ENCODE measurements at places on chromosomes 4 and X. TPM values are rescaled to one million over a fixed set of nuclear protein-coding genes. Genes with fewer than 3 reads are reported as not detected.
A peak's percentile ranks its signal among the peaks of the same experiment; 100 is the strongest.

- H3K36me3 ChIP-seq, result no peaks in the 10 kb centered on the region
- DNase-seq, result peak; percentile 36
- H3K27me3 ChIP-seq, result no peaks in the 10 kb centered on the region
- H3K27ac ChIP-seq, result peak overlapping the region; percentile 86
- peak overlapping the region; percentile 52 for H3K4me3 ChIP-seq
Observed at GRCh38 chrX:150365990-150366911, 3.1 kb downstream of the MAMLD1 start.

ERAS gene
- not detected for total RNA-seq

SCML2 gene
- 0.62 TPM for total RNA-seq

ASIC5 gene
- not detected for total RNA-seq

TMEM271 gene
- not detected for total RNA-seq

GRCh38 chr4:73617256-73617655, 3.0 kb downstream of the RASSF6 start:
- H3K4me1 ChIP-seq, result peaks cover 4% of the 10 kb centered on the region
- no peaks in the 10 kb centered on the region for H3K36me3 ChIP-seq
- no peak for DNase-seq
- H3K27me3 ChIP-seq, result peaks cover 24% of the 10 kb centered on the region

GRCh38 chr4:120770897-120771296, 151.6 kb downstream of the PRDM5 start:
- H3K4me3 ChIP-seq, result no peak overlapping the region
- DNase-seq, result no peak
- H3K4me1 ChIP-seq, result no peaks in the 10 kb centered on the region
- no peak overlapping the region for H3K27ac ChIP-seq
- H3K36me3 ChIP-seq, result no peaks in the 10 kb centered on the region
- no peaks in the 10 kb centered on the region for H3K27me3 ChIP-seq

CENPE gene
- total RNA-seq, result 0.55 TPM

- H3K36me3 ChIP-seq, result no peaks in the 10 kb centered on the region
- H3K27ac ChIP-seq, result no peak overlapping the region
- H3K27me3 ChIP-seq, result no peaks in the 10 kb centered on the region
Observed at GRCh38 chrX:69238114-69238886, 73.0 kb upstream of the PJA1 start.

DNA sequence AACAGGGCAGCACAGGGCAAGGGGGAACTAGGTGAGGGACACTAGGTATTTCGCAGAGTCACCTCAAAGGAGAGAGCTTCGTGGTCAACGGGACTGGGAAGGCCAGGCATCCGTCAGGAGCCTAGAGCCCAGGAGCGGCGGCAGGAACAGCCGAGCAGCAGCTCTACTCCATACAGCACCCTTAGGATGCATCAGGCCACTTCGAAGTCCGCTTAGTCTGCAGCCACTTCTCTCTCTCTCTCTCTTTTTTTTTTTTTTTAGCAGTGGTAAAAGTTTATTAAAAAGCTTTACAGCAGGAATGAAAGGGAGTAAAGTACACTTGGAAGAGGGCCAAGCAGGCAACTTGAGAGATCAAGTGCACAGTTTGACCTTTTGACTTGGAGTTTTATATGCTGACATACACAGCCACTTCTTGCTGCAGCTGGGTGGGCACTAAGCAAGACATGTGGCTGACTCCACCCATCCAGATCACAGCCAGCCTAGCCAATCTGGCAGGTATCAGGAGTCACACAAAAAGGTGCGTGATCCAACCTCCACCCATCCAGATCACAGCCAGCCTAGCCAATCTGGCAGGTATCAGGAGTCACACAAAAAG, 209.7 kb upstream of the RADX start:
- DNase-seq, result no peak
- no peaks in the 10 kb centered on the region for H3K4me1 ChIP-seq
- H3K27ac ChIP-seq, result no peak overlapping the region
- H3K36me3 ChIP-seq, result no peaks in the 10 kb centered on the region

CT45A5 gene
- not detected for total RNA-seq

DNA sequence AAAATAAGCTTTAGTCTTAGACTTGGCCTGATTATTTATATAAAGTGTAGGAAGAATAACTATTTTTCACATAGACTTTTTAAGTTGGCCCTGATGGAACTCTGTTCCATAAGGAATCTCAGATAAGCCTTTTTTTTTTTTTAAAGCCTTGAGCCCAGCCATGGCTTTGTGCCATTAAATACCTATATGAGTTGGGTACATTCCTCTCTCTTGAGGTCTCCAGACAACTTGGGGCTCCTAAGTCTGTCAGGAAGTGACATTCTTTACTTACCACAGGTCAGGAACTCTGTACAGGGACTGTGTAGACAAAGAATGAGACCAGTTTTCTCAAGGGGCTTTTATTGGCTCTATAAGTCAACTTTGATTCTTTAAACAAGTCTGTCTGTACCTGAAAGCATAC, 27.1 kb upstream of the IGFBP7 start:
- H3K27ac ChIP-seq, result no peak overlapping the region
- H3K4me1 ChIP-seq, result peaks cover 15% of the 10 kb centered on the region
- no peak overlapping the region for H3K4me3 ChIP-seq
- no peaks in the 10 kb centered on the region for H3K27me3 ChIP-seq
- no peak for DNase-seq

DNA sequence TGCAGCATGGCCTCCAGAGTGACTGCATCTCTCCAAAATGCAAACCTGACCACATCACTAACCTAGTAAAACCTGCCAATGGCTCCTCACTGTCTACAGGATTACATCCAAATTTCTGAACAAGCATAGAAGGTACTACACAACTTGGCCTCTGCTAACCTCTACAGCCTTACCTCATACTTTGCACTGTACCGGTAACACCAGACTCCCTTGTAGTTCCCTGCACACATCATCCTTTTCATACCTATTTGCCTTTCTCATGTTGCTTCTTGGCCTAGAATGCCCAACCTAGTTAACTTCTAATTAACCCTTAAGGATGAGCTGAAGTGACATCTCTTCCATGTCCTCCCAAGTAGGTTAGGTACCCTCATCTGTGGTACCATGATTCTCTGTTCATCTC, 33.4 kb upstream of the KCNE5 start:
- no peak for DNase-seq
- H3K27ac ChIP-seq, result no peak overlapping the region
- no peaks in the 10 kb centered on the region for H3K36me3 ChIP-seq
- H3K27me3 ChIP-seq, result no peaks in the 10 kb centered on the region
- H3K4me1 ChIP-seq, result no peaks in the 10 kb centered on the region

GRCh38 chr4:57926311-57926710, 816.1 kb upstream of the IGFBP7 start:
- no peak for DNase-seq
- H3K27me3 ChIP-seq, result no peaks in the 10 kb centered on the region
- no peak overlapping the region for H3K4me3 ChIP-seq
- H3K27ac ChIP-seq, result no peak overlapping the region
- no peaks in the 10 kb centered on the region for H3K36me3 ChIP-seq
- no peaks in the 10 kb centered on the region for H3K4me1 ChIP-seq

DNA sequence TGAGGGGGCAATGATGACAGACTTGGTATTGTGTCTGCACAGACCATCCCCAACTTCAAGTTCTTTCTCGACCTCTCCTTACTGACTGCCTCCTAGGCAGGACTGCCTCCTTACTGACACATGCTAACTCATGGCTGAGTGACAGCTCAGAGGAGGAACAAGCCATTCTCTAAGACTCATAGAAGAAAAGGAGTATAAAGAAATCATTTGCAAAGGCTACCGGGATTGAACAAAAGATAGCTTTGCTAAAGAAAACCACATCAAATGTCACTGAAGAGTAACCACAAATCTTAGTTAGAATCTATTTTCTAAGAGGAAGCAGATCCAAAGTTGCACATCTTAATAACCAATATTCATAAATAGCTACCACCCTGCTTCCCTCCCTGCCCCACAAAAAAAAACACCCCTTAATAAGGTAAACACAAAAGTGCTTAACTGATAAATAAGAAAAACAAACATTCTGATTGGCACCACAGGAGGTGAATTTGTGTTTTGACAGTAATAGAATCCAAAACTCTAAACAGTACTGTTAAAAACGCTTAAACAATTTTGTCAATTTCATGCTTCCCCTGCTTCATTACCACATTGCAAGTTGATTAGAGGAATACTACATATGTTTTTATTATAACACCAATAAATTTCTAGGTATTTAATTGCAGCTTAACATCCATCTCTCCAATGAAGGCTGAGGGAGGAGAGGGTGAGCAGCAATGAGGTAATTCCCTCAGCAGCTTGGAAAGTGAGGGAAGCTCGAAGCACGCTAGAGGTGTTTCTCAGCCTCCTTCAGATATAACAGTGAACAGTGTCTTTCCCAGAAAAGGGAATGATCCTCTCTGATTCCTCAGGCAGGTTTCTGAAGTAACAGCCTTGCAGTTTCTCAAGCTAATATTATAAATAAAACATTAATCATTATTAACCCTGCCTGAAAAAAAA, 160.0 kb downstream of the HNRNPD start:
- H3K4me1 ChIP-seq, result no peaks in the 10 kb centered on the region
- H3K27ac ChIP-seq, result no peak overlapping the region
- DNase-seq, result no peak
- no peak overlapping the region for H3K4me3 ChIP-seq
- H3K27me3 ChIP-seq, result no peaks in the 10 kb centered on the region
- no peaks in the 10 kb centered on the region for H3K36me3 ChIP-seq

DLG3 gene
- 6.0 TPM for total RNA-seq

GRCh38 chrX:107454302-107454701, 4.8 kb downstream of the FRMPD3 start:
- no peak overlapping the region for H3K27ac ChIP-seq
- no peaks in the 10 kb centered on the region for H3K4me1 ChIP-seq
- DNase-seq, result no peak
- H3K4me3 ChIP-seq, result no peak overlapping the region
- no peaks in the 10 kb centered on the region for H3K36me3 ChIP-seq
- peaks cover 12% of the 10 kb centered on the region for H3K27me3 ChIP-seq

DNA sequence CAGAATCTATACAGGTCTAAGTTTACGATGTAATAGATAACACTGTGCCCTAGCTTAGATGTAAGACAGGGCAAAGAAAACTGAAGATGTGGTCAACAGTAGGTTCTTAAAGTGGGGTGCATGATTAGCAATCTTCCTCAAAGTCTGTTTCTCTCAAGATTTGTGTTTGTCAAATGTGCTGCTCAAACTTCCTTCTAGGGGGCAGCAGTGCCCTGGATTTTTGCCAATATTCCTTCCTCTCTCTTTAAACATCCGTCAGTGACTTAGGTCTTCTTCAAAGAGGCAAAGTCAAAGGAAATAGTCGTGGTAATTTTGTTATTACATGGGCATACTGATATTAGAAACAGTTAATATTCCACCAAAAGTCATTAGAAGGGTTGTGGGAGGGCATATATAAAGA, 4.2 kb upstream of the PDHA2 start:
- H3K27me3 ChIP-seq, result no peaks in the 10 kb centered on the region
- H3K4me3 ChIP-seq, result no peak overlapping the region
- no peak for DNase-seq

GRCh38 chrX:111363741-111364140, 48.3 kb downstream of the DCX start:
- no peak overlapping the region for H3K27ac ChIP-seq
- no peak for DNase-seq
- no peak overlapping the region for H3K4me3 ChIP-seq

GRCh38 chr4:155640751-155641150, 25.9 kb upstream of the GUCY1A1 start:
- no peak for DNase-seq
- no peaks in the 10 kb centered on the region for H3K4me1 ChIP-seq
- H3K27me3 ChIP-seq, result no peaks in the 10 kb centered on the region
- no peak overlapping the region for H3K27ac ChIP-seq

VCX gene
- not detected for total RNA-seq

GRCh38 chr4:28232951-28233350, 1372.3 kb downstream of the STIM2 start:
- no peaks in the 10 kb centered on the region for H3K27me3 ChIP-seq
- no peak overlapping the region for H3K27ac ChIP-seq
- H3K36me3 ChIP-seq, result no peaks in the 10 kb centered on the region
- H3K4me3 ChIP-seq, result no peak overlapping the region
- H3K4me1 ChIP-seq, result no peaks in the 10 kb centered on the region

DNA sequence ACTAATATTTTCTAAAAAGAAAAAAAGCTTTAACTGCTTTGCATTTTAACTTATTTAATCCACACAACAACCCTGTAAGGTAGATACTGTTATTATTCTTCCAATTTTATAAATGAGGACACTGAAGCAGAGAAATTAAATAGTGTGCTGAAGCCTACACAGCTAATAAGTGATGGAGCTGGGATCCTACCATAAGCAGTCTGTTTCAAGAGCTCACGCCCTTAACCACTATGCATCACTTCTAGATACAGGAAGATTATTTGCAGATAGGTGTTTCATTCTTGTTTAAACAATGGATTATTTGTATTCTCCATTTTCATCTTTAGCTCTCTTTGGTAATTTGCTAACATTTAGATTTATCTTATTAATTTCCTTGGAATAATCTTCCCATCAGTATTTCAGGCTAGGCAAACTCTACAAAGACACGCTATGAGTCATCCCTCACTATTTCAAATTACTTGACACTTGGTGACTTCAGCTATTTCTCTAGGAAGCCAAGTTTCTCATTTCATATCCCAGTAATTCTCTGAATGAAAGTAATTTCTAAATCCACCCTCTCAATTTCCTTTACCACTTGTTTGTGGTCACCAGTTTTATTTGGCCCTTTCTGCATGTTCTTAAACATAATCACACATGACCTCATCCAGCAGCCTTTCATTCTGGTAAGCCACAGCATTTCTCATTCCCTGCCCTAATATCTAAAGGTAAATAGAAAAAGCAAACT, 67.3 kb downstream of the ASB9 start:
- no peaks in the 10 kb centered on the region for H3K36me3 ChIP-seq
- no peak for DNase-seq
- no peak overlapping the region for H3K27ac ChIP-seq
- no peaks in the 10 kb centered on the region for H3K4me1 ChIP-seq

DNA sequence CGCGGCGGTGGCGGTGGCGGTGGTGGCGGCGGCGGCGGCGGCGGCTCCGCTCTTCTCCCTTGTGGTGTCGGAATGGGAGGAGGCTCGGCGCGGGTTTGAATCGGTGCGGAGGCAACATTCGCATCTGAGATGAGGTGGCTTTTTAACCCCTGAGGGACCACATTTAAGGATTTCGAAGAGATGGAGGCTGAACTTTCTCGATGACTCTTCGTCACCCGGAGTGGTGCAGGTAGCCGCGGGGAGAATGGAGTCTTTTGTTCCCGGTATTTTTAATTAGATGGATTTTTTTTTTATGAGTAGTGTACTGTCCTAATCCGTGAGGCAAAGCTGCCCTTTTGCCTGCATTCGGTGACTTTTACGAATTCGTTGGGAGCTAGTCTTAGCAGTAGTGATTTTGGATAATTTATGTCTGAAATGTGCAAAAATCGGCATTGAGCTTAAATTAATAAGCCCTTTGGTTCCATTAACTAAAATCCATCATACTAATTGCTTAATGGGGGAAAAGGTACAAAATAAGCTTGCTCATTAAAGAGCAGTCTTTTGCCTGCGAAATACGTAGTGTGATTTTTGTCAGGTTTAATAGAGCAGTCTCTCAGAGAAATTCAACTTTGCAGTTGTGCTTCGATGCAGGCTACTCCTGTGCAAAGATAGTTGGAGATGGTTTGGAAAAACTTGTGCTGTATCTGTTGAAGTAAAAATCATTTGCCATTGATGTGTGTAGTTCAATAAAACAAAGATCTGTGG, 206.2 kb downstream of the TENM3 start:
- H3K4me3 ChIP-seq, result peak overlapping the region; percentile 46
- peak; percentile 11 for DNase-seq
- H3K27me3 ChIP-seq, result peaks cover 12% of the 10 kb centered on the region
- peaks cover 8% of the 10 kb centered on the region for H3K4me1 ChIP-seq
